ENCODE measurements at places on chromosomes 16 and 17.

- DNase-seq, result no peak
These were observed 45.8 kb upstream of the NOS2 start for GRCh38 chr17:27846042-27846655.

DNA sequence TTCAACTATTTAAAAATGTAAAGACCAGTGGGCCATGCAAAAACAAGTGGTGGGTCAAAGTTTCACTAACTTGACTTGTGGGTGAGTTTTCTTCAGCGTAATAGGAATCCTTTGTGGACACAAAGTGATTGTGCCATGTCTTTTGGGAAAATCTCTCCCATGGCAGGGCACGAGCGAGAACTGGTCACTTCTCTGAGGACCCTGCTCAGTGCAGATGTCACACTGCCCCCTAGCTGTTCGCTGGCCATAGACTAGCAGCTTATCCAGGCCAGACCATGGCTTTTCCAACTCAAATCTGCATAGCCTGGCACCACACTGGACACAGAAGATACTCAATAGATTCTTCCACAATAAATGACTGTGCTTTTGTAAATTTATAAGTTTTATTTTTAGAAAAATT, 306.0 kb upstream of the CCL2 start:
- no peak for DNase-seq

DNA sequence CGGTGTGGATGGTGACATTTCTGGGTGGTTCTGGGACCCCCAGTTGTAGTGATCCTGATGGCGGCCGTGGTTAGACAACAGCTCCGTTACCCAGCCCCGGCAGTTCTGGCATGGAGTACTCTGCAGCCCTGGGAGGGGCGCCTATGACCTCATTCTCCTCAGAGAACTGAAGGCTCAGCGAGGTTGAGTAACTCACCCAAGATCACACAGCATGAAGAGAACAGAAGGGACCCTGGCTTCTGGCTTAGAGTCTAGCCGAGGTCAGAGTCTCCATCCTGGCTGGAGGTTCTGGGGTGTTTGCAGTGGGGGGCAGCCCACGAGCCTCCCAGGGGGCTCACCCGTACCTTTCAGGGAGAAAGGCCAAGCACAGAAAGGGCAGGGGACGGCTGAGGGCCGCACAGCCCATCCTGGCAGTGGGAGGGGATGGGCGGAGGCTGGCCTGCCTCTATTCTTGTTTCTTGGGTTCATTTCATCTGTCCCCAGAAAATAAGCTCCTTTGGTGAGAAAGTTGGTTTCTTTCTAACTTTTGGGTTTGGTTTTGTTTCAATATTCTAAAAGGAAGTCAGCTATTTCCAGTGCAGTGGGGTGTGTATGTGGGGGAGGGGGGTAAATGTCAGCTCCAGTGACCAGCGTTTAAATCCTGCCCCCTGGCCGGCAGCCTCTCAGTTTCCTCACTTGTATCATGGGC, 13.2 kb downstream of the ZFPM1 start:
- DNase-seq, result no peak

- no peak for DNase-seq
These were observed 3.7 kb downstream of the FN3KRP start for GRCh38 chr17:82720204-82720603.

- DNase-seq, result no peak
These were observed 31.2 kb downstream of the NSMCE1 start for GRCh38 chr16:27237219-27238015.

DNA sequence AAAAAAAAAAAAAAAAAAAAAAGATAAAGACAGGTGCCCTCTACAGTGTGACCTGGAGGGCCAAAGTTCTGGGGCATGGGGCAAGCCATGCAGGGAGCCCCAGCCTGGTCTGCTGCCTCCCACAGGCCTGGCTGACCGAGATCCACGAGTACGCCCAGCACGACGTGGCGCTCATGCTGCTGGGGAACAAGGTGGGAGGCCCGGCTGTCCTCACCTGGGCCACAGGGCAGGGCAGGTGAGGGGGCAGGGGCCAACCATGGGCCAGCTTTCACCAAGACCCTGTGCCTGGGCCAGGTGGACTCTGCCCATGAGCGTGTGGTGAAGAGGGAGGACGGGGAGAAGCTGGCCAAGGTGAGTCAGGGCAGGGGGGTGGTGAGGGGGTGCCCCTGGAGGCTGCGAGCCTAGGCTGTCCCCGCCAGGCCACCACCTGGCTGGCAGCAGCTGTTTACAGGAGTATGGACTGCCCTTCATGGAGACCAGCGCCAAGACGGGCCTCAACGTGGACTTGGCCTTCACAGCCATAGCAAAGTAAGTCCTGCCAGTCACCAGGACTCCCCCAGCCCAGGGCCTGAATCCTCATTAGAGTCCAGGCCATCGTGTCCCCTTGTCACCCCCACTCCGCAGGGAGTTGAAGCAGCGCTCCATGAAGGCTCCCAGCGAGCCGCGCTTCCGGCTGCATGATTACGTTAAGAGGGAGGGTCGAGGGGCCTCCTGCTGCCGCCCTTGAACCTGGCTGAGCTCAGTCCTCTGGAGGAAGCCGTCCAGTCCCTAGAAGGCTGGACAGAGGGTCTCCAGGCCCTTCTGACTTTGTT, 2.7 kb upstream of the TRAF7 start:
- DNase-seq, result no peak

- no peak for DNase-seq
These were observed 302.2 kb downstream of the C16orf95 start for GRCh38 chr16:87015021-87015420.

All from right atrium auricular region (tissue), 2 donors.